Osteocyte (in vitro differentiated cells): ENCODE measurements at places on chromosomes 16 and 17. TPM values are rescaled to one million over a fixed set of nuclear protein-coding genes. Genes with fewer than 3 reads are reported as not detected.

DNA sequence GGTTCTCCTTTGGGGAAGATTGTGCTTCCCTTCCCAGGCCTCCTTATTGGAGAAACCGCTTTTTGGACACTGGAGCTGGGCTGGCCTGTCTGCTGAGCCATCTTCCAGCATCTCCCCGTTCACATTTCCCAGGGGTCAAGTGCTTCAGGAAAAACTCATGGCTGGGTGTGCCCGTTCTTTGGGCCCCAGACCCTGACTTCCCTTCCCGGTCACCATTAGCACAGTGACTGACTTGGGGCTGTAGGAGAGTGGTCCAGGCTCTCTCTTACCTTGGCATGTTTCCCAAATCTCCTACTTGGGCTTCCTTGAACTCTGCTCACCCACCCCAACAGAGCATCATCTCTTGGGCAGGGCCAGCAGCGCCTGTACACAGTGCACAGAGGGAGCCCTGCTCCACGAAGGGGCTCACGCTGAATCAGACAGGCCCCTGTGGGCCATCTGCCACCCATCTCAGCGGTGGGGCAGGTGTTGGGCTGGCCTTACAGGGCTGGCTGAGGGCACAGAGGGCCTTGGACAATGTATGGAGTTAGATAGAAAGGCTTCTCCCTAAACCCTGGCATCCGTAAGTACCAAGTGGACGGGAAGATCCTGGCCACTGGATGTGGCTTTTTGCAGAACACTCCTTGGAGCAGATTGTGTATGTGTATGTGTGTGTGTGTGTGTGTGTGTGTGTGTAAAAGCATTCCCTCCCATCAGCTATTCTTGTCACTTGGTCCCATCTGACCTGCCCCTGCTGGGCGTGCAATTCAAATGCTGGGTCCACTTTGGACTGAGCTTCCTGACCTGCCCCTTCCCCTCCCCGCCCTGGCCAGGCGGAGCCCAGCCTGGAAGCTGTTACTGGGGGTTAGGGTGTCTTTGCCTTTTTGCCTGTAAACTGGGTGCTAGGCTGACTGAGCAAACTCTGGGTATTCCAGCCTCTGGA lies 24.9 kb upstream of the CDC42EP4 start:
- no peak for DNase-seq

GRCh38 chr16:14003074-14003570 lies 68.0 kb upstream of the MRTFB start:
- DNase-seq = peak; percentile 91

GRCh38 chr17:9256751-9257629 lies 235.7 kb downstream of the NTN1 start:
- DNase-seq = no peak

The TAF1C gene
- 46.1 and 47.9 TPM in 2 replicates for total RNA-seq

- no peak for DNase-seq
These were observed 318.9 kb downstream of the SNX29 start for GRCh38 chr16:12295395-12295794.

DNA sequence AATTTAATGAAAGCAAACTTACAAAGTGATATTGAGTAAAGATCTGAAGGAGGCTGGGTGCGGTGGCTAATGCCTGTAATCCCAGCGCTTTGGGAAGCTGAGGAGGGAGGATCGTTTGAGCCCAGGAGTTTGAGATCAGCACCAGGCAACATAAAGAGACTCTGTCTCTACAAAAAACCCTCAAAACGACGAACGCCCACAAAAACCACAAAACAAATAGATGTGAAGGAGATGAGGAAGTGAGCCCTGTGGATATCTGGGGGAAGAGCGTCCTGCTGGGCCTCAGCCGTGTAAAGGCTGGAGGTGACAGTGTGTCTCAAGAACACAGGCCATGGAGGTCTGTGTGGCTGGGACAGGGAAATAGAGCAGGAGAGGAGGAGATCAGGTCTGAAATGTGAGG lies 68.8 kb downstream of the ITFG1 start:
- no peak for DNase-seq

The CDYL2 gene
- total RNA-seq = 1.8 and 1.9 TPM in 2 replicates

GRCh38 chr16:22291860-22292318 lies 5.3 kb upstream of the POLR3E start:
- no peak for DNase-seq

The INCA1 gene
- 0.89 and 1.8 TPM in 2 replicates for total RNA-seq

DNA sequence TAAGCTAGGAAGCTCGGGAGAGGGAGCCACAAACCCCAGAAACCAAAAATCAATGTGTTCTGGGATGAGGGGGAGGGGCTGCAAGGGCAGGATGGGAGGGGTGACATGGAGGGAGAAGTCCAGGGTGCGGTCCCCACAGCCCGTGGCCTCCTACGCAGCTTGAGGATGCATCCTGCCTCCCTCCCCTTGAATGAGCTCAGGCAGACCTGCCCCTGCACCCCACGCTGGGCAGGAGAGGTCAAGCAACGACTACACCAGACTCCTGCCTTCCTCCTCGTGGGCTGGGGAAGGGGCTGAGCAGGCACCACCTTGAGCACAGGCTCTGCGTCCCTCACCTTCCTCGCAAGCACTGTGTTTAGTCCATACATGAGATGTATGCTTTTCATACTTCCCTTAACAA lies 3.9 kb downstream of the ANKRD13B start:
- DNase-seq = no peak

- no peak for DNase-seq
These were observed 52.0 kb downstream of the MAP2K6 start for GRCh38 chr17:69466451-69466850.

The SLC38A8 gene
- not detected in 2 replicates for total RNA-seq

The CNTROB gene
- 30.2 and 30.9 TPM in 2 replicates for total RNA-seq

GRCh38 chr16:1182950-1183907 lies 30.3 kb downstream of the CACNA1H start:
- DNase-seq = peak; percentile 93

GRCh38 chr17:29115961-29116803 lies 64.0 kb downstream of the MYO18A start:
- no peak for DNase-seq

DNA sequence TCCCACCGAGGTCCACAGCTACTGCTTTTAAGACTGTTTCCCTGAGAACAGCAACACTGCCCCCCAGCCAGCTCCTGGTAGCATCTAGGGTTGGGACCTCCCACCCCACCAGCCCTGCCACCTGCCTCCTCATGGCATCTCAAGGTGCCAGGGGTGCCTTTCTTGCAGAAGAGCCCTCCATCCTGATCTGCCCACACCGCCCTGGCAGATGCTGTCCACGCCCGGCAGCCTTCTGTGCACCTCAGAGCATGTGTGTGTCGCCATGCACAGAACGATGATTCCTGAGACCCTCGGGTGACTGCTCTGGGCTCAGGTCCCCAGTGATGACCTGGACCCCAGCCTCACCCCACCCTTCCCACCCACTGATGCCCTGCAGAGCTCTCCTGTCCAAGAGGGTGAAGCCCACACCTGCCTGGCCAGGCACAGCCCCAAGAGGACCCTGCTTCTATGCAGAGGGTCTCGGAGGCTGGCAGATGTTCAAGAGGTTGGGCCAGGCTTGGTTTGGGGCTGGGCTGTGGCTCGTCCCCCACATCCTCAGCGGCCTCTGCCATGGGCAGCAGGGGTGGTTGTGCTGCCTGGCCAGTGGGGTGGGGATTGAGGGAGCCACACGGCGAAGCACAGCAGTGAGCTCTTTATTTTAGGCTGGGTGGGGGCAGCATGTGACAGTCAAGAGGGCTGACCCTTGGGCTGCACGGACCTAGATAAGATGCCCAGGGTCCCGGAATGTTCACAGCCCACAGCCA lies 5.2 kb upstream of the SPATA2L start:
- no peak for DNase-seq

DNA sequence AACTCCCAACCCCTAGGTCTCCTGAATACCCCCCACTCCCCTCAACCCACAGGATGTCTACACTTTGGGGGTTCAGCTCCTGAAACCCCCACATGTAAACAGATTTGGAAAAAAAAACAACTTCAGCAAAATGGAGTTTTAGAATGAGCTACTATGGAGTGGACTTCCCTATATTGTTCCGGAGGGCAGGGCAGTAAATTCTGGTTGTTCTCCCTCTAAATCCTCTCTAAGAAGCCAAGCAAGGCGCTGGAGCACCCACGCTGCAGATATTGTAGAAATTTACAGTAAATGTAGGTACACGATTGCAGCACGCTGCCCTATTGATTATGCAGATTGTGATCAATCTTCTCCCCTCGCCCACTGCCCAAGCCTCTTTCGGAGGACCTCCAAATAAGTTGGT lies 8.5 kb upstream of the ZFHX3 start:
- no peak for DNase-seq

DNA sequence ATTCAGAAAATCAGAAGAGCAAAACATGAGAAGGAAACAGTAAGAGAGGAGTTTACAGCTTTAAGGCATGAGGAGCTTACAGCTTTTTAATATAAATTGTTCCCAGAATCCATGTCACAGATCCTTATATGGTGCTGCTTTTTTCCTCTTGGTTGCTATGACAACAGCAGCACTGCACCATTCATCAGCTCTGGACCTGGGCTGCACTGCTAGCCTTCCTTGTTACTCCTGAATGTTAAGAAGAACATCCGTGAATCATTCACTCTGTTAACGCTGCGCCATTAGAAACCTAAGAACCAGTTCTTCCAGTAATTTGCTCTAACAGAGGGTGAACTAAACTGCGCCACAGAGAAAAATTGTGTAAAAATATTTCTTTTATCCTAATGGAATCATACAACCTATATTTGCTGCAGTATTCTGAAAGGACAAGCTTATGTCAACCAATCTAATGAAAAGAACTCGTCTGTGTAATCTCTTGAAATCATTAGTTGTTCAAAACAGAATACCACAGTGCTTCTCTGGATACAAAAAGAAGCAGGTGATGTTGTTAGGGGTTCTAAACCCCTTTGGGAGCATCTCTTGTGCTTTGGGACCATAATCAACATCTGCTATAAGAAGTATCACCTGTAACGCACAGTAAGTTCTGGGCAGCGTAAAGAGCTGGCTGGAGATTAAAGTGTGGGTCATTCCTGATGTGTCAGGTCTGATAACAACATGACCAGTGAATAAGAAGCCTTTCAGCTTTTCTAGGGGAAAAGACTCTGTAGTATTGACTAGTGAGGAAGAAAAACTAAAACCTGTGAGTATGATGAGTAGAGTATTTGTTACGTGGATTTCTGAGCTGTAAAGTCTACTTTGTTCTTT lies 151.2 kb downstream of the TANC2 start:
- DNase-seq = no peak

DNA sequence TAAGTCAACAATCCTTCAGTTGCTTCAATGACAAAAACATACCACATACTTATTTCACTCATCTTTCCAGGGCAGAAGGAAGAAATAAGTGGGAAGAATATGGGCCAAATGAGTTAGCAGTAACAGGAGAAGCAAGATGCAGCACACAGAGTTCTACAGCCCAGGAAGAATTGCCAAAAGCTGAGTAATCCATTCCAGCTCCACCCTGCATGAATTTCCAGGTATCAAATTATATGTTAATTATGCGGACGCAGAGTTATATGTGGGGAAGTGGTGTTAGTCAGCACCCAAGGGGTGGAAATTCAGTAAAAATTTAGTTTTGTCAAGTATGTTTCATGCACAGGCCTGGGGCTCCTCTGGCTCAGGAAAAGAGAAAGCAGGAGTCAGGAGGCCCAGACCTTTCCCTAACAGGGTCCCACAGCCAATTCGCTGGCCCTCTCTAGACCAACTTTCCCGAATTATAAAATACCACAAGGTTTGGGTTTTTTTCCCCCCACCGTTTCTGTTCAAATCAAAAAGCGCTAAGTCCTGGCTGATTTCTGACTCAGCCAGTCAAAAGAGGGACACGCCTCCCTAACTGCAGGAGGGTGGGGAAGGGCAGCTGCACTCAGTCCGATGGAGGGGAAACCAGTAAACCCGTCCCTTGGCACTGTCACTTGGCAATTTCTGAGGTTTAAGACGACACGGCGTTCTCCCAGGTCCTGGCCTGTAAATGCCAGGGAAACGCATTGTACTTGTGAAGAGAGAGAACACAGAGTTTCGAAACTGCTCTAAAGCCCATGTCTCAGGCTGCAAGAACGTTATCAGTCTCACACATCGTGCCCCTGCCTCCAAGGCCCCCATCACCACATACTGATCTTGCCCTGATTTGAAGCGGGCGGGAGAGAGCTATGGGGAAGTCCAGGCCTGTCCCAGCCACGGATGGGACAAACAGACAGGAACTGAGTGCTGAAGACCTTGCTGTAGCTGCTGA lies 58.1 kb downstream of the ZFHX3 start:
- no peak for DNase-seq

GRCh38 chr16:81590714-81591544 lies 146.3 kb downstream of the CMIP start:
- DNase-seq = no peak

The CLDN9 gene
- total RNA-seq = not detected in 2 replicates

DNA sequence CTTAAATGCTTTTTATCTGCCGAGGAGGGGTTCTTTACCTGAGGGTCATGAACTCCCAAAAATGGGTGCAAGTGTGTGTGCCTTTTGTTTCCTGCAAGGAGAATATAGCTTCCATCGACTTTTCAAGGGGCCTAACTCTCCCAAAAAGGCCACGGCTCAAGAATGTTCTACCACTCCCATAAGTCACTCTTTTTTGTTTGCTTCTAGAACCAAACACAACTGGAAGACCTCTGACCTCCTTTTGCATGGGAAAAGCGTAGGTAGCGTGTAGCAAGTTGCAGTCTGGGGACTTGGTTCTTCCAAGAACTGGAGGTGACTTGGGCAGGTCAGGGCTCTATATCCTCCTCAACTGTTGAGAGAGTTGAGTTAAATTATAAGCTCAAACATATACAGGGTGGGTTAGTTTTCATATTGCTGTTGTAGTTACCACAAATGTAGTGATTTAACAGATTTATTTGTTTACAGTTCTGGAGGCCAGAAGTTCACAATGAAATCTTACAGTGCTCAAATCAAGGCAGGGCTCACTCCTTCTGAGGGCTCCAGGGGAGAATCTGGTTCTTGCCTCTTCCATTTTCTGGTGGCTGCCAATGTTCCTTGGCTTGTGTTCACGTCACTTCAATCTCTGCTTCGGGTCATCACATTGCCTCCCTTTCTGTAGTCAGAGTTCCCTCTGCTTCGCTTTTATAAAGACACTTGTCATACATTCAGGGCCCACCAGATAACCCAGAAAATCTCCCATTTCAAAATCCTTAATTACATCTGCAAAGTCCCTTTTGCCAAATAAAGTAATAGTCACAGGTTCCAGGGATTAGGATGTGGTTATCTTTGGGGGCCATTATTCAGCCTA lies 1.4 kb downstream of the TMEM97 start:
- no peak for DNase-seq

The ZNF750 gene
- total RNA-seq = not detected in 2 replicates

- no peak for DNase-seq
These were observed 2.3 kb upstream of the PYDC1 start for GRCh38 chr16:31219154-31219741.

The PERCC1 gene
- total RNA-seq = not detected in 2 replicates

The TNS4 gene
- total RNA-seq = 0.21 and 0.73 TPM in 2 replicates

The CCL4L2 gene
- total RNA-seq = not detected in 2 replicates

- DNase-seq = no peak
These were observed 26.2 kb downstream of the USP43 start for GRCh38 chr17:9671559-9671958.
